ENCODE measurements at places on chromosomes 7 and 10.
A peak's percentile ranks its signal among the peaks of the same experiment; 100 is the strongest.

DNA sequence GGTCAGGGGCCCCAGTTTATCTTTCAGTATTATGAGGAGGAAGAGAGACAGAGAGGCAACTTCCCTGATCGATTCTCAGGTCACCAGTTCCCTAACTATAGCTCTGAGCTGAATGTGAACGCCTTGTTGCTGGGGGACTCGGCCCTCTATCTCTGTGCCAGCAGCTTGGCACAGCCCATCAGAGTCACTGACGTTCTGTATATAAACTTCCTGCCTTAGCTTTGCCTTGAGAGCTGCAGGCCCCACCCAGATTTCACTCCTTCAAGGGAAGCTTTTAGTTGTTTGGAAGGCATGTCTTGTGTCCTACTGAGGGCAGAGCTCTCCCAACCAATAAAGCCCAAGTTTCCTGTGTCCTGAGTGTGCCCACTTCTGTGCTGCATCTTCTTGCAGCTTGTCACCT lies 242.5 kb upstream of the PRSS58 start:
- H3K4me3 ChIP-seq = no peak overlapping the region
- H3K27me3 ChIP-seq = no peaks in the 10 kb centered on the region
- DNase-seq = no peak
- H3K27ac ChIP-seq = no peak overlapping the region

DNA sequence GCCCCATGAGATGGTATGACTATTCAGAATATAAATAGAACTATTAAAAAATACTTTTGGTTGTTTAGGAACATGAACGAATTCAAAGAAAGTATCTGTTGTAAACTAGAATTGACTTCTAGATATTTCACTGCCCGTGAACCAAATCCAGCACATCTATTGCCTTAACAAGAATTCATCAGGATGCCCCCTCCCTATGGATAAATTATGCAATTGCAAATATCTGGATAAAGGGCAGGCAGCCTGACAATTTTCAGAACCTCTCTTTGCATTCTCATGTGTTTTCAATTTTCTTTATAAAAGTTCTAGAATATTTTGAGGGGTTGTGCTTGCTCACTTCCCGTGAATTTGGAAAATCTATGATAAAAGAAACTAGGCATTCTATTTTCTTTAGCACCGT lies 822.1 kb upstream of the SORCS1 start:
- H3K36me3 ChIP-seq = no peaks in the 10 kb centered on the region
- no peak overlapping the region for H3K27ac ChIP-seq
- DNase-seq = no peak
- H3K4me1 ChIP-seq = no peaks in the 10 kb centered on the region
- no peaks in the 10 kb centered on the region for H3K27me3 ChIP-seq
- no peak overlapping the region for H3K4me3 ChIP-seq

- peak; percentile 31 for DNase-seq
- H3K27me3 ChIP-seq = no peaks in the 10 kb centered on the region
- H3K4me3 ChIP-seq = no peak overlapping the region
- H3K27ac ChIP-seq = no peak overlapping the region
- H3K4me1 ChIP-seq = no peaks in the 10 kb centered on the region
Observed at GRCh38 chr7:46625032-46625431, 704.0 kb upstream of the IGFBP3 start.

DNA sequence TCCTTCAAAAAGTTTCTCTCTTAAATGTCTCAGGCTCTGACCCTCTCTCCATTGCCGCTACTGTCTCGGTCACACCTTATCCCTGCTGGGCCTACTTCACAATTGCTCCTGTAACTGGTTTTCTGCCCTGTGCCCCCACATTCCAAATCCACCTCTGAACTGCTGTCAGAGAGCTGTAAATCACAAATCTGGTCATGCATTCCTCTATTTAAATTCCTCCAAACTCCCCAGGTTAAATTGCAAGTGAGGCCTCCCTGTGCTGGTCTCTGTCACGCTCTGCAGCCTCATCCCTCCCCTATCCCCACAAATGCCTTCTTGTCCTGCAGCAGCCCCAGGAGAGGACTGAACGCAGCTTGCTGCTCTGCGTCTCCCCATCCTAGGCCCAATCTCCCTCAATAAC lies 40.4 kb upstream of the CDCA7L start:
- no peak overlapping the region for H3K27ac ChIP-seq
- DNase-seq = peak; percentile 5
- H3K36me3 ChIP-seq = no peaks in the 10 kb centered on the region

- no peak overlapping the region for H3K4me3 ChIP-seq
- no peaks in the 10 kb centered on the region for H3K36me3 ChIP-seq
- H3K27me3 ChIP-seq = no peaks in the 10 kb centered on the region
- DNase-seq = peak; percentile 76
- H3K4me1 ChIP-seq = no peaks in the 10 kb centered on the region
Observed at GRCh38 chr7:126103582-126103981, 1149.2 kb downstream of the GRM8 start.

GRCh38 chr10:35092851-35093250 lies 2.7 kb upstream of the CUL2 start:
- H3K4me1 ChIP-seq = no peaks in the 10 kb centered on the region
- H3K27ac ChIP-seq = no peak overlapping the region
- H3K36me3 ChIP-seq = no peaks in the 10 kb centered on the region
- no peak for DNase-seq
- no peaks in the 10 kb centered on the region for H3K27me3 ChIP-seq

GRCh38 chr7:28316489-28316888 lies 95.8 kb upstream of the CREB5 start:
- no peaks in the 10 kb centered on the region for H3K36me3 ChIP-seq
- H3K27ac ChIP-seq = no peak overlapping the region
- no peaks in the 10 kb centered on the region for H3K4me1 ChIP-seq
- no peak for DNase-seq
- no peak overlapping the region for H3K4me3 ChIP-seq
- no peaks in the 10 kb centered on the region for H3K27me3 ChIP-seq

- DNase-seq = no peak
- peaks cover 7% of the 10 kb centered on the region for H3K4me1 ChIP-seq
- H3K36me3 ChIP-seq = no peaks in the 10 kb centered on the region
Observed at GRCh38 chr7:112290065-112290464, 83.6 kb downstream of the ZNF277 start.

- H3K4me3 ChIP-seq = no peak overlapping the region
- H3K4me1 ChIP-seq = no peaks in the 10 kb centered on the region
- H3K27me3 ChIP-seq = no peaks in the 10 kb centered on the region
- H3K27ac ChIP-seq = no peak overlapping the region
- DNase-seq = no peak
Observed at GRCh38 chr10:77497748-77498147, 139.9 kb downstream of the KCNMA1 start.

DNA sequence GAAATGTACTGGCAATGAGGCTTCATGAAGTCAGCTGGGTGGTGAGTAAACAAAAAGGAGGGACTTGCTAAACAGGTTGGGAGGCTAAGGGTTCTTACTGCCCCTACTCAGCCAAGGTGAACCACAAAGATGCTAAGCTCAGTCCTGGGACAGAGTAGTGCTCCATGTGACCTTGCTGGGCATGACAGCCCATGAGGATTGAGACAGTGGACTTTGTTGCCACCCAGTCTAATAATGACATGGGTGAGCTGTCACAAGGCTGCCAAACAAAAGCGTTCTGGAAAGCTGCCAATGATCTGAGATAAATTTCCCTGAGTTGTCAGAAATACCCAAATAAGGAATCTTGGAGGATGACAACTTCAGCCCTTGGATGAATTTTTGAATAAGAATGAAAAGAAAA lies 75.2 kb downstream of the CLEC2L start:
- no peaks in the 10 kb centered on the region for H3K36me3 ChIP-seq
- no peak overlapping the region for H3K4me3 ChIP-seq
- no peaks in the 10 kb centered on the region for H3K27me3 ChIP-seq

- H3K4me1 ChIP-seq = peaks cover 6% of the 10 kb centered on the region
- no peak overlapping the region for H3K4me3 ChIP-seq
- H3K36me3 ChIP-seq = no peaks in the 10 kb centered on the region
- no peaks in the 10 kb centered on the region for H3K27me3 ChIP-seq
Observed at GRCh38 chr7:70579397-70580097, 552.4 kb upstream of the GALNT17 start.

DNA sequence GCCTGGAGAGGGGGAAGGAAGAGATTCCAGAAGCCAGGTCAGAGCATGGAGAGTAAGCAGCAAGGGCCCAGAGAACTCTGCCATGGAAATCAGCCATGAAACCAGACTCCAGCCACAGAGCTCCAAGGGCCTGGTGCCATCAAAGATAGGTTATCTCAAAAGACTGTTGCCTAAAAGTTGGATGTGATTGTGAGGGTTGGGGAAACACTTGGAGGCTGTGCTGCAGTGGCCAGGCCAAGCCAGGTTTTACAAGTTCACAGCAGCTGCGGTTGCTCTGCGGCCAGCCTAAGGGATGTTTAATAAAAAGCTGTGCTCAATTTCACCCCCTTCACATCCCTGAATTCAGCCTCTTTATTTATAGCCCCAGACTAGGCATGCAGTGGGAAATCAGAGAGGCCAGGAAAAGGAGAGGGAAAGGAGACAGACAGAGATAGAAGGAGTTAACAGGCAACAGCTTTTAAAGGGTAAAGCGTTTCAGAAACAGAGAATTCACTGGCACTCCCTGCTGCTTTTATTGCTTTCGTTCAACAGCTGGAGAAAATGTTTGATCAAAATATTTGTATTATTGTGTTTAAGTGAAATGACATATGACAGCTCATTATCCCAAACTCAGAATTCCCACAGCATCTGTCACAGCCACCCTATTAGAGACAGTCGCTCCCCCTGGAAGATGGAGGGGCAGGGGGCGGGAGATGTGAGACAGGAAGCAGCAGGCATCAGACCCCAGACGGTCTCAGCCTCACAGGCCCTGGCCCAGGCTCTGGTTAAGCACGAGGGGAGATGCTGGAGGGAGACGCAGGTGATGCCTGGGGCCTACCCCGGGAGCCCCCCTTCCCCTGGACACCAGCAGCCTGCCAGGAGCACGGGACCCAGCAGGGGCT lies 140.1 kb downstream of the GLI3 start:
- no peaks in the 10 kb centered on the region for H3K36me3 ChIP-seq
- peaks cover 8% of the 10 kb centered on the region for H3K4me1 ChIP-seq
- H3K27ac ChIP-seq = no peak overlapping the region
- no peak overlapping the region for H3K4me3 ChIP-seq
- no peaks in the 10 kb centered on the region for H3K27me3 ChIP-seq

DNA sequence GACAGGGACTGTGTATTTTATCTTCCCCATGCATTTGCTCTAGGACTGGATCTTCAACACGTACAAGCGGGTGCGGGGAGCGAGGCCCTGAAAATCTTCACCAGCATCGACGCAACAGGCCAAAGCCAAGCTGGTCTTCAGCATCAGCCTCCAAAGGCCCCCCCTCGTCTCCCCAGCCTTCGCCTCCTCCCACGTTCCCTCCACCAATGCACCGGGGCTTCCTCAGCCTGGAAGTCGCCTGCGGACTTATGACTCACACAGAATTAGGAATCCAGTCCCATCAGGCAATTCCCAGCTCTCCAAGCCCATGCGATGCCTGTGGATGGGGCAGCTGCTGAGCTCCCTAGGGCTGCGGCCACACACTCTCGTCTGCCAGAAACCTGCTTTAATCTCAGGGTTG lies 36.3 kb upstream of the RNF32 start:
- H3K27me3 ChIP-seq = no peaks in the 10 kb centered on the region
- H3K36me3 ChIP-seq = no peaks in the 10 kb centered on the region
- H3K27ac ChIP-seq = no peak overlapping the region
- no peak overlapping the region for H3K4me3 ChIP-seq
- no peaks in the 10 kb centered on the region for H3K4me1 ChIP-seq
- DNase-seq = peak; percentile 75

GRCh38 chr10:22723343-22723779 lies 9.0 kb upstream of the PIP4K2A start:
- no peak overlapping the region for H3K27ac ChIP-seq
- no peak overlapping the region for H3K4me3 ChIP-seq
- H3K4me1 ChIP-seq = no peaks in the 10 kb centered on the region
- H3K27me3 ChIP-seq = no peaks in the 10 kb centered on the region

DNA sequence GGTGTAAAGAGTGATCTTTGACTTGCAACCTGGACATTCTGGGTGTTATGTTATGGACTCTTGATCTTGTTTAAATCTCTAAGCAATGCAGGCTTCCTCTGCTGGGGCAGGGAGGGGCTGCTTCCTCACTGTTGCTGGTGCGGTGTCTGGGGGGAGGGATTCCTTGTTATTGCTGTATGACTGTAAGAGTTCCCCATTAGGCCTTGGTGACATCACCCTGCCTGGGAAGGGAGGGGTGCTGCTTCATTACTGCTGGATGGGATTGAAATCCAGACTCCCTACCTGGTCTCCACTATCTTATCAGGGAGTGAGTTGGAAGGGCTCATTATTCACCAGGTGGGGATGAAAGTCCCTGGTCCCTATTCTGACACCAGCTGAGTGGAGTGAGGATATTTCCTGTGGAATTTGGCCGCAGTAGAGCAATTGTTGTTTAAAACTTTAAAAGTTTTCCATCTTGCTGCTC lies 8.8 kb downstream of the OGDH start:
- no peak overlapping the region for H3K4me3 ChIP-seq
- no peaks in the 10 kb centered on the region for H3K36me3 ChIP-seq
- DNase-seq = peak; percentile 78
- H3K27ac ChIP-seq = peak overlapping the region; percentile 25

GRCh38 chr10:111297351-111297848 lies 220.6 kb downstream of the ADRA2A start:
- peak; percentile 79 for DNase-seq
- no peaks in the 10 kb centered on the region for H3K27me3 ChIP-seq
- H3K27ac ChIP-seq = no peak overlapping the region
- H3K36me3 ChIP-seq = no peaks in the 10 kb centered on the region
- H3K4me1 ChIP-seq = no peaks in the 10 kb centered on the region
- H3K4me3 ChIP-seq = no peak overlapping the region

GRCh38 chr10:115957786-115958442 lies 315.1 kb downstream of the GFRA1 start:
- H3K27ac ChIP-seq = no peak overlapping the region
- H3K4me3 ChIP-seq = no peak overlapping the region
- DNase-seq = peak; percentile 31
- H3K27me3 ChIP-seq = no peaks in the 10 kb centered on the region
- no peaks in the 10 kb centered on the region for H3K36me3 ChIP-seq

DNA sequence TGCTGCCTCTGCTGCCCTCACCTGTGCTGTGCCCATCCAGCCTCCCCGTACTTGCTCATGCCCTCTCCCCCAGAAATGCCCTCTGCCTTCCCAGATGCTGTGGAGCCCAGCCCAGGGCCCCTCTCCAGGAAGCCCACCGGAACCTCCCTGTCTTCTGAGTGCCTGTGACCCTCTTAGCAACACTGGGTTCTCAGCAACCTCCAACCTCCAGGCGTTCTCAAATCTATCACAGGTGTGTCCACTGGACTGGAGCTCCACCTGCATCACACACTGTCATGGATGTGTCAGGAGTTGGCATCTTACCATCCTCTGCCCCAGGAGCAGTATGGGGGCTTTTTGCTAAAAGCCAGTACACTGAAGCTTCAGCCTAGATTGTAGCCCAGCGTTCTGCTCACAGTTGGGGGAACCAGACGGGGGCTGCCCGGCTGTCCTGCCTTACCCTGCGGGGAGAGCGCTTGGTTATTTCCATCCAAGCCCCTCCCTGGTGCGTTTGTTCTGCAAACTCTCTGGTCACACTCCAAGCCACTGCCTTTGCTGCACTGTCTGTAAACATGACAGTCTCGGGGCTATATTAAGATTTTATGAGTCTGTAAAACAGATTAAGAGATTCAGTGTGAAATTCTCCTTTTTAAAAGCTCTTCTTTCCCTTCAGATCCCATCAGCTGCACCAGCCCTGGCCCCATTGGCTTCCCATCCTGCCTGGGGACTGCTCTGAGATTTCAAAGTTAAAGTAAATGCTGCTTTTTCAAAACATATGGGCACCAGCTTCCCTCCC lies 71.3 kb upstream of the CPXM2 start:
- DNase-seq = no peak
- no peaks in the 10 kb centered on the region for H3K4me1 ChIP-seq
- H3K36me3 ChIP-seq = no peaks in the 10 kb centered on the region
- H3K27me3 ChIP-seq = no peaks in the 10 kb centered on the region
